Dermis microvascular lymphatic vessel endothelial cell (primary cell): ENCODE measurements at places on chromosomes 4 and X.

DNA sequence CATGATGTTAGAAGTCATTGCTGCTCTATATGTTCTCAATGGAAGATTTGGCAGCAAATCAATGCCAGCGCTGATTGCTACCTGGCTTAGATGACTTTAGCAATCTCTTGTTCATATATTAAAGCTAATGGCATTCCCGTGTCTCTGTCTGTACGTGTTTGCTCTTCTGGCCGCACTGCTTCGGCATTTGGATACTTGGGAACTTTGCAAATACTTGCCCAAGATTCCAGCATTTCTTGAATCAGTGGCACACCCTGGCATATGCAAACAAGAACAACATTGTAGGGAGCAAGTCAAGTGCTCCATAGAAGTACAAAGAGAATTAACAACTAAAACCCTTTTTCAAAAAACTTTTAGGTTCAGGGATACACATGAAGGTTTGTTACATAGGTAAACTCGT is 128.9 kb upstream of the TMEM164 start:
- no peak for DNase-seq

- no peak for DNase-seq
Observed at GRCh38 chr4:134773497-134774000, 572.0 kb upstream of the PABPC4L start.

GRCh38 chr4:119525005-119525749 is 103.4 kb downstream of the PDE5A start:
- peak; percentile 91 for DNase-seq

GRCh38 chr4:187789078-187789477 is 206.5 kb upstream of the ZFP42 start:
- no peak for DNase-seq

- DNase-seq, result peak; percentile 91
Observed at GRCh38 chr4:16897991-16898827, at the start of gene LDB2. Gene LDB2, minus strand, starts transcription at chr4:16898645.

- no peak for DNase-seq
Observed at GRCh38 chr4:140707325-140707724, 48.9 kb downstream of the TBC1D9 start.

- no peak for DNase-seq
Observed at GRCh38 chrX:151825925-151826485, 86.7 kb upstream of the MAGEA4 start.

GRCh38 chr4:111045992-111046391 is 423.1 kb upstream of the PITX2 start:
- no peak for DNase-seq

- no peak for DNase-seq
Observed at GRCh38 chrX:118225711-118226428, 109.3 kb upstream of the KLHL13 start.

GRCh38 chr4:178632415-178632814 is 1190.2 kb upstream of the AGA start:
- no peak for DNase-seq

DNA sequence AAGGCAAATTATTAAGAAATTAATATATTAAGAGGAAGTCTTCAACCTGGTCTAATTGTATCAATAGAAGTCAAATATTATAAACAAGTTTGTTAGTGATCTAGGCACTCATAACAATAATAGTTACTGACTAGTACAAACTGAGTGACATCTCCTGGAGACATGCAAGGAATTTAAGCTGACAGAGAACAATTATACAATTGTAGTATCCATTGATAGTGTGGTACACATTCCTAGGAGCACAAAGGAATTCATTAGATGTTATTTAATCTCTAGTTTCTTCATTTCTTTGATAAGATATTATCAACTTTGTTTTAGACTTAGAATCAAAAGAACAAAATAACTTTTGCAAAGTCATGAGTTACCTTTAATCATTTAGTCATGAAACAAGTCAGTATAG is 1048.6 kb downstream of the PCDH7 start:
- no peak for DNase-seq

DNA sequence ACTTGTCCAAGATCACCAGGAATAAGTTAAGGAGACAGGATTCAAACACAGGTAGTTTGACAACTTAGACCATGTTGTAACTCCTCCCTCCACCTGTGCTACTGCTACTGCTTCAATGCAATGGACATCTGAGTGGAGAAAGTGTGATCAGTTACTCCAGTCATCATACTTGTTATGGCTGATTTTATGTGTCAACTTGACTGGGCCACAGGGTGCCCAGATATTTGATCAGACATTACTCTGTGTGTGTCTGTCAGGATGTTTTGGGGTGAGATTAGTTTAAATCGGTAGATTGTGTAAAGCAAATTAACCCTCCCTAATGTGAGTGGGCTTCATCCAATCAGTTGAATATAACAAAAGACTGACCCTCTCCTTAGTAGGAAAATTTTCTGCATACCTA is 34.8 kb upstream of the PDLIM5 start:
- DNase-seq, result no peak

- DNase-seq, result no peak
Observed at GRCh38 chr4:10151182-10151581, 34.6 kb upstream of the WDR1 start.
